ENCODE measurements at places on chromosomes 13 and 19. TPM values are rescaled to one million over a fixed set of nuclear protein-coding genes. Genes with fewer than 3 reads are reported as not detected.

The PLIN5 gene
- 0.12 TPM for total RNA-seq

The PSG1 gene
- 0.12 TPM for total RNA-seq

The TEX101 gene
- total RNA-seq: not detected

The PEAK3 gene
- 0.18 TPM for total RNA-seq

The ZNF536 gene
- not detected for total RNA-seq

The SIGLEC8 gene
- total RNA-seq: not detected

The TSKS gene
- not detected for total RNA-seq

The TRPM4 gene
- 8.2 TPM for total RNA-seq

The ERFL gene
- total RNA-seq: 0.30 TPM

The CFAP97D2 gene
- total RNA-seq: not detected

The ZNF846 gene
- 1.3 TPM for total RNA-seq
